ENCODE measurements at places on chromosomes 5 and 9.

- DNase-seq = no peak
Measured at GRCh38 chr9:108691614-108692013, 164.2 kb downstream of the ACTL7B start.

DNA sequence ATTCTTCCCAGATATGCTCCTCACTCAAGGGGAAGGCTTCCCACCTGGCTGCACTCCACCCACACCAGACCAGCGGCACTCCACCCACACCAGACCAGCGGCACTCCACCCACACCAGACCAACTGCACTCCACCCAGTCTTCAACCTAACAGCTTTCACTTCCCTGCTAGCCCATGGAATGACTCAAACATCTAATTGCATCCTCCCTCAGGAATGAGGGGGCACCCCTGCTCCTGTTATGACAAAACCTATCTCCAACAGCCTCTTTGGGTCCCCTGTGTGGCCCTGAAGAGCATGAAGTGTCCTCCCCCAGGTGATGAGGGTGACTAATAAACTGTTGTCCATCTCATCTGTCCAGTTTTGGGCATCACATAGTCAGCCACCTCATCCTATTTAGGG is 556.6 kb upstream of the TUSC1 start:
- DNase-seq = no peak

GRCh38 chr9:114266969-114267368 is 55.9 kb upstream of the ORM1 start:
- DNase-seq = no peak

GRCh38 chr9:124475158-124475867 is 25.1 kb downstream of the ADGRD2 start:
- DNase-seq = no peak

GRCh38 chr9:104256031-104256695 is 162.1 kb downstream of the SMC2 start:
- DNase-seq = no peak

- no peak for DNase-seq
Measured at GRCh38 chr9:94029932-94030317, 54.3 kb upstream of the PTPDC1 start.

- no peak for DNase-seq
Measured at GRCh38 chr9:77667151-77667550, 19.0 kb upstream of the GNA14 start.

GRCh38 chr9:19116107-19116790 is 11.0 kb downstream of the PLIN2 start:
- no peak for DNase-seq

Data from GM12892 (cell line).